ENCODE measurements at places on chromosomes 7 and 10.

DNA sequence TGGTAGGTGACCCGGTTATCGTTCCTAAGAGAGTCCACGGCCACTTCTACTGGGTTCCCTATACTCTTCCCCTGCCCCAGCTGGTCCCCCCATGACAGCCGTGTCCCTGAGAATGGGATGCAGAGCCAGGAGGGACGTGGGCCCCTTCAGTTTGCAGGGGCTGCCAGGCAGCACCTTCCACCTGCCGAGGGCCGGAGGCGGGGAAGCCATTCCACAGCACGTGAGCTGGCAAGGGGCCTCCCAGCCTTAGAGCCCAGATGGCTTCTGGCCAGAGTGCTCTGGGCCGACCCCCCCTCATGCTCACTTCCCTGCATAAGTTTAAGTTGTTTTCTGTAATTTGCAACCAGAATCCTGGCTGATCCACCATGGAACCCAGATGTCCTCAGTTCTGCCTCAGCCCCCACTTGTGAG lies 39.0 kb downstream of the DIP2C start:
- H3K27me3 ChIP-seq: peaks cover 7% of the 10 kb centered on the region
- H3K36me3 ChIP-seq: peaks cover 4% of the 10 kb centered on the region
- no peak overlapping the region for H3K4me3 ChIP-seq

- no peaks in the 10 kb centered on the region for H3K36me3 ChIP-seq
- H3K27ac ChIP-seq: no peak overlapping the region
- DNase-seq: no peak
- H3K4me3 ChIP-seq: no peak overlapping the region
- no peaks in the 10 kb centered on the region for H3K27me3 ChIP-seq
- H3K4me1 ChIP-seq: peaks cover 10% of the 10 kb centered on the region
These were observed 103.8 kb upstream of the AHR start for GRCh38 chr7:17194656-17195055.

DNA sequence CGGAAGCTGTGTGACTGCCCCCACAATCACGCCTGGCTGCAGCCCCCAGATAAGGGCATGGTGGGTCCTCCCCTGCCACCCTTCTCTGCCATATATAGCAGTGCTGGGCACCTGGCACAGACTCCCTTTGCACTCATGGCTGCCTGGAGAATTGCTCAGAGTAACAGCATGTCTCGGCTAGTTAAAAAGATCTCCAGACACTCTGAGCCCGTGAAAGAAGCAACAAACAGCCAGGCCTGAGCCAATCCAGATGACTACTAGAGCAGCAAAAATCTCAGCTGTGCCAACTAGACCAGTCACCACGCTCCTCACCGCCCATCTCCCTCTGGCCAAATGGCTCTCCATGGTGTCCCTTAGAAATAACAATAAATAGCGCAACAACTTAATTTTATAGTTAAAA lies 71.3 kb downstream of the PARD3 start:
- peaks cover 2% of the 10 kb centered on the region for H3K36me3 ChIP-seq
- no peak overlapping the region for H3K4me3 ChIP-seq
- H3K4me1 ChIP-seq: peaks cover 2% of the 10 kb centered on the region
- H3K27ac ChIP-seq: no peak overlapping the region
- no peak for DNase-seq
- peaks cover 50% of the 10 kb centered on the region for H3K27me3 ChIP-seq

GRCh38 chr10:71077796-71078453 lies 134.4 kb upstream of the UNC5B start:
- no peak overlapping the region for H3K27ac ChIP-seq
- H3K27me3 ChIP-seq: peaks cover 32% of the 10 kb centered on the region
- no peaks in the 10 kb centered on the region for H3K36me3 ChIP-seq
- no peak for DNase-seq

DNA sequence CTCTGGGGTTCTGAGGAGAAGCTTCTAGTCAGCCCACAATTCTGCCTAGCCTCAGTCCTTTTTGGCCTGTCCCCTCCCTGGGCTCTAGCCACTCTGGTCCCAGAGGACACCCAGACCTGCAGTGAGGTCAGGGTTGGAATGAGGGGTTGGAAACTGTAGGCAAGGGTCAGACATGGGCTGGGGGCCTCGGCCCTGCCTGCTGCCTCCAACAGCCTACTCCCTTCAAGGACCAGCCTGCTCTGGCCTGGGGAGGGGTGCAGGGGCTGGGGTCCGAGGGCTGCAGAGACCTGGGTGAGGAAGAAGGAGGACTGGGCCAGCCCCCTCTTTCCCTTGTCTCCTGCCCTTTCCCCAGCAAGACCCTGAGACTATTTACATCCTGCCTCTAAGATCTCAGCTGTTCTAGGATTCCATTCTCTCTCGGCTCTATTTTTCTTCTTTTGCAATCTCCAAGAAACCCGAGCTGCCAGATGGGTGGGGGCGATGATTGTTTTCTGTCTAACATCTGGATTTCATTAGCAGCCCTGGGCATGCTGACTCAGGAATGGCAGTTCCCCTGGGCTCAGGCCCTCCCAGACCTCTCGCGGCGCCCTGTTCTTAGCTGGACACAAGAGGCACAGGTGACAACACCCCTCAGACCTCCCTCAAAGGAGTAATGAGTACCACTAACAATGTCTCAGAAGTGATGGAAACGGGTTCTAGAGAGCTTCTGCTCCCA lies 23.1 kb downstream of the ZCCHC24 start:
- peaks cover 3% of the 10 kb centered on the region for H3K4me1 ChIP-seq
- H3K4me3 ChIP-seq: no peak overlapping the region
- no peak for DNase-seq
- peaks cover 5% of the 10 kb centered on the region for H3K36me3 ChIP-seq

DNA sequence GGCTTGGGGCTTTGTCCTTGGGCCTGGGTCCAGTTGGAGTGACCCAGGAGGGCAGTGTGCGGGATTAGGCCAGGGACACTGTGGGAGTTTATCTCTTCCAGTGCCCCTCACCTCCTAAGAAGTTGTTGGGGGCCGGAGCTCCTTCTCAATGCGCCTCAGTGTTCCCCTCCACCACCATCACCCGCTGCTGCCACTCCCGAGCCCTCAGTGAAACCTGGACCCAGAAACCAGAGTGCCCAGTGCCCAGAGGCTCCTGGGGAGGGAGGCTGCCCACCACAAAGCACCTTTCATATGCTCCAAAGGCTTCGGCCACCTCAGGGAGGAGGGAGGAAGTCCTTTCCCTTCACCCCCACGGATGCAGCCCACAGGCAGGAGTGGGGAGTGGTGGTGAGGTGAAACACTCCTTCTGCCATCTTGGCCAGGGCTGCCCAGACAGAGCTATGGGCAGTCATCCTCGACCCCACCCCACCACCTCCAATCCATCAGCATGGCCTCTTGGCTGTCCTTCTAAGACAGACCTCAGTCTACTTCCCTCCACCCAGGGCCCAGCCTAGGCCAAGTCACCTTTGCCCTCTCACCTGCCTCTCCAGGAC lies 99.0 kb downstream of the SH3PXD2A start:
- H3K4me3 ChIP-seq: no peak overlapping the region
- H3K4me1 ChIP-seq: peaks cover 31% of the 10 kb centered on the region
- peak overlapping the region; percentile 85 for H3K27ac ChIP-seq
- H3K27me3 ChIP-seq: no peaks in the 10 kb centered on the region
- no peak for DNase-seq

All from T-helper 17 cell (primary cell).